ENCODE measurements at places on chromosomes 5 and 9.

GRCh38 chr9:113648586-113648985 lies 185.1 kb downstream of the RGS3 start:
- no peak for DNase-seq

DNA sequence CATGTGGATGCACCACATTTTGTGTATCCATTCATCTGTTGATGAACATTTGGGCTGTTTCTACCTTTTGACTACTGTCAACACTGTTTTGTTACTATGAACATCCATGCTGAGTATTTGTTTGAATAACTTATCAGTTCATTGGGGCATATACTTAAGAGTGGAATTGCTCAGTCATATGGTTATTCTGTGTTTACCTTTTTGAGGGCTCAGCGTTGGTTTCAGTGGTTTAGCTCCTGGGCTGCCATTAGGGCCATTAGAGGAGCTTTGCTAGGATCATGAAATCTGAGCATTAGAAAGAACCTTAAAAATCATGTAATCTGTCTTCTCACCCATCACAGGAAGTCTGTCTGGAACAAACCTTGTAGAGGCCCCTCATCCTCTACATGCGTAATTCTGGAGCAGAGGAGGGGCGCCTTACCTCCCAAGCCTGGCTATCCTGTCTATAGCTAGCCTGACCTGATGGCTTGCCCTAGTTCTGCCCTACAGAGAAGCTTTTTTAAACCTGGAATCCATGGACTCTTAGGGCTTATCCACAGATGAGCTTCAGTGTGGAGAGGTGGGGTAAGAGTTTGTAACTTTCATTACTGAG lies 92.9 kb downstream of the PDZD2 start:
- no peak for DNase-seq

GRCh38 chr5:132370181-132370970 lies 866 bp downstream of the SLC22A5 start:
- no peak for DNase-seq

- DNase-seq = no peak
These were observed 932.0 kb downstream of the TLE4 start for GRCh38 chr9:80503671-80504281.

DNA sequence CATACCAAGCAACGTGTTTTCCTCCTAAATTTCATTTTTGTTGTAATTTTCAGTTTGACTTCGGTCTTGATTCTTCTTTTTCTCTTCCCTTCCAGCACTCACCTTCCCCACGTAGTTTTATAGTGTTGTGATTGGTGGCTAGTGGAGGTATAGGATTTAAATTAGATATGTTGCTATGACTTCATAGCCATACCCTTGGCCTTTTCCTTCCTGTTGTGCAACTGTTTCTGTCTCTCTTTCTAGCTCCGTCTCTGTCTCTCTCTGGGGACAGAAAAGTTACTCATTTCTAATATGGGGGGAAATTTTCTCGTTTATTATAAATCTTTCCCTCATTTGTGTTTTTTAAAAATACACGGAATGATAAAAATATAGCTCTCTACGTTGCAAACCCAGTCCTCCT lies 20.6 kb upstream of the C5orf24 start:
- no peak for DNase-seq

DNA sequence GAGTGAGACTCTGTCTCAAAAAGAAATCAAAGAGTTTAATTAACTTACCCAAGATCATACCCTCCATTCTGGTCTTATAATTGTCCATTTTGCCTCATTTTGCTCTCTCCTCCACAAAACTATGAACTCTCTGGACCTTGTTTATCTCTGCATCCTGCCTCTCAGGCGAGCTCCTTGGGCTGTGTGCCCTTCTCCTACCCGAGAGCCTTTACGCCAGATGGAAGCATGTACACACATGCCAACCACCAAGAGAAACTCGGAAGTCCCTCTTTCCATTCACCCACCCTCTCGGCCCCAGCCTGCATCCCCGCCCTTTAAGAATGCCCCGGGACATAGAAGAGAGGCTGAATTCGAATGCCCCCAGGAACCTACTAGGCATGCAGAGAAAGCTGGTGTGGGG lies 25.9 kb downstream of the CPLX2 start:
- DNase-seq = no peak

GRCh38 chr9:99126312-99126711 lies 21.4 kb downstream of the TGFBR1 start:
- no peak for DNase-seq

DNA sequence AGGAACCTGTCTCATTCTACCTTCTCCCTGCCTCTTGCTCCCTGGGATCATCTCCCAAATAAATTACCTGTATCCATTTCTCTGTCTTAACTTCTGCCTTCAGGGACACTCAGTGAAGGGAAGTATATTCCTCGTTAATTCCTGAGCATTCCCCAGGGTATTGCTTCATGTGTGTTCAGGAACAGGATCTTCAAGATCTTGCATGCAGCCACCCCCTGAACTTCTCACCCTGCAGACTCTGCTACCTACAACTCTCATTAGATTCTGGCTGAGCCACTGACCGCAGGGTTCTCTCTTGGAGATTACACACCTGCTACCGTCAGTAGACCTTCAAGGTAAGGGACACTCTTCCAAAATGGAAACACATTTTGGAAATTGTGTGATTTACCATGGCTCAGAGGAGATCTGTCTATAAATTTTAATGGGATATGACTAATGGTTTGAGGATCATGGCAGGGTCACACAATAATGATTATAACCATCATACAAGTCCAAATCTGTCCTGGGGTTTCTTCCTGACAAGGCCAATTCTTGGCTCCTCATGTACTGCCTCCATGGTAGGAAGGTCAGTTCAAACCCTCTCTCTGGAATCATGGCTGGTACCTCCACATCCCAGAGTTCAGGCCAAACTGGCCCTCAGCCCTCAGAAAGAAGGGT lies 38.9 kb upstream of the UGCG start:
- DNase-seq = no peak
